ENCODE measurements at places on chromosomes 11 and 22.
A peak's percentile ranks its signal among the peaks of the same experiment; 100 is the strongest.

- no peak for DNase-seq
These were observed 8.5 kb downstream of the CRYBB1 start for GRCh38 chr22:26609287-26609686.

- no peak for DNase-seq
These were observed 1082.5 kb downstream of the BRD1 start for GRCh38 chr22:48744967-48745841.

DNA sequence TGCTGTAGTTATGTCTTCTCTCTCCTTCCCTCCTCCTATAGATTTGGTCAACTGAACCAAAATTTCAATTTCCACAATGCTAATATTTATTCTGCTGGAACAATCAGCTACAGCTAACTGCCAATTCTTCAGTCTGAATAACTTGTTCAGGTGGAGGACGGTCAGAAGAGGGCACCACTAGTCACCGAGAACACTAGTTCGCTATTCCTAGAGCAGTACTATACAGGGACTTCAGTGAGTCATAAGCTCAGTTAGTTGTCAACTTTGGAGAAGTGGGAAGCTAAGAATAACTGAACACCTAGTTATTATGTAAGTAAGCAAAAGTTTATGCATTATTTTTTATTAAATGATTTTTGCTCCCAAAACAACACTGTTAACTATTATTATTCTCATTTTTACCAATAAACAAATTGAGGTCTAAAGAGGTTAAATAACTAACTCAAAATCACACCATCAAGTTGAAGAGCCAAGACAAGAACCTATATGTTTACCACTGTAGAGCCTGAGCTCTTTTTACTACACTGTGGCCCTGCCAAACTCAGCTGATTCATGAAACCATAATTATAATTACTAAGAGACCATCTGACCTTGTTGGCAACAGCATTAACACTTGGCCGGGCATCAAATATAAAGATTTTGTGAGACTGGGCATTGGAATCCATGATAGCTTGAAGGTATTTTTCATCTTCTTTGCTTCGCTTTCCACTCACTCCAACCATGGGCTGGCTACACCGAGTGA lies 59.0 kb downstream of the CEP57 start:
- peak; percentile 16 for DNase-seq

DNA sequence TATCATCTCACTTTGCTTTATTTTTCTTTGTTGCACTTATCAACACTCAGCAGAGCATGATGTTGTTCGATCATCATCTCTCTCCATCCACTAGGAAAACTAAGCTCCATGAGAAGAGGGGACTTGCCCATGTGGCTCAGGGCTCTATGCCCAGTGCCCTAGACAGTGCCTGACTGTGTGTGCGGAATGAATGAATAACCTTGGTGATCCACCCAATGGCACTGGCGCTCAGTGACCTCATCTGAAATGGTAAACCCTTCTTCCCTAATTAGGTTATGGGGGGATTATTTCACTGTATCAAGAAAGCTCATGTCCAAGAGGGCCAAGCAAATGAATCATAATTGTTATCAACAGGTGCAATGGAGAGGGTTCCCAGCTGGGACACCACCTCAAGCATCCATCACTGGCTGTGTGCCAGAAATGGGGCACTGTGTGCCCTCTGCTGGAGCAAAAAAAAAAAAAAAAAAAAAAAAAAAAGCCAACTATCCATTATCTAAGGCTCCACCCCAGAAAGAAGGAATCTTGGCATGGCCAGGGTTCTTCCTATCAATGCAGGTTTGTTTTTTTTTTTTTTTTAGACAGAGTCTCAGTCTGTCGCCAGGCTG lies 172.6 kb downstream of the LARGE1 start:
- no peak for DNase-seq

GRCh38 chr11:119056421-119056999 lies 495 bp downstream of the HYOU1 start:
- DNase-seq, result peak; percentile 42

DNA sequence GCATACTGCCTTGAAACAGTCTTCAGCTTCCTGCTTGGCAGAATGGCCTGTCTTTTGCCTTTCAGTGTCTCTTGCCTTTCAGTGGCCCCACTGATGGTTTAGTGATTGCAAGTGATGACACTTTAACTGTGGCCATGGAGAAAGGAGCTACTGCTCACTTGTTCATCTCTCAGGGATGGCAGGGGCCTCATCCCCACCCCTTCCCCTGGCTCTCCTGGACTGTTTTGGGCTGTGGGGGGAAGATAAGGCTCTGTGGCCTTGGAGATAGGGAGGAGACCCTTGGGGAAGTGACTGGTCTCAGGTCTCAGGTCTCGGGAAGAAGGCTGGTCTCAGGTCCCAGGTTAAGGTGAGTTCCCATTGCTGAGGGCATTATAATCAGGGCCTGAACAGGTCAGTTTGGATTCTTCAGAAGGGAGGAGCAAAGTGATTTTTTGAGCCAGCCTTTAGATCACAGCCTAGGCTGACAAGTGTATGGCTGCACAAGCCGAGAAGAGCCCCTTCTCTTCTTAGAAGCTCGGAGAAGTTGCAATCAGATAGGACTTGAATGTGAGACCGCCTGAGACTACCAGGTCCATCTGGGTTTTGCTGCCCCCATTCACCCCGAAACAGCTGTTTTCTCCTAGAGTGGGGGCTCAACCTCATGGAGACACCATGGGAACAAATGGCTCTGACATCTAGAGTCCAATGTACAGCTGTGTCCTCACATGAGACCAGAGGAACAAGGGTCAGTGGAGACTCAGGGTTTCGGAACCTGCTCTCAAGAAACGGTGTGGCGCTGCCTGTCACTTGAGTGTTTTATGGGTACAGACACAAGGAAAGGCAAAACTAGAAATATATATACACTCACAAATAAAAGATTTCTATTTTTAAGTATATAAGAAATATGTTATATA lies 15.9 kb upstream of the P2RY2 start:
- DNase-seq, result no peak

GRCh38 chr22:48659404-48659996 lies 1168.2 kb downstream of the BRD1 start:
- DNase-seq, result no peak

GRCh38 chr11:69654660-69655478 lies 13.9 kb downstream of the CCND1 start:
- DNase-seq, result no peak

DNA sequence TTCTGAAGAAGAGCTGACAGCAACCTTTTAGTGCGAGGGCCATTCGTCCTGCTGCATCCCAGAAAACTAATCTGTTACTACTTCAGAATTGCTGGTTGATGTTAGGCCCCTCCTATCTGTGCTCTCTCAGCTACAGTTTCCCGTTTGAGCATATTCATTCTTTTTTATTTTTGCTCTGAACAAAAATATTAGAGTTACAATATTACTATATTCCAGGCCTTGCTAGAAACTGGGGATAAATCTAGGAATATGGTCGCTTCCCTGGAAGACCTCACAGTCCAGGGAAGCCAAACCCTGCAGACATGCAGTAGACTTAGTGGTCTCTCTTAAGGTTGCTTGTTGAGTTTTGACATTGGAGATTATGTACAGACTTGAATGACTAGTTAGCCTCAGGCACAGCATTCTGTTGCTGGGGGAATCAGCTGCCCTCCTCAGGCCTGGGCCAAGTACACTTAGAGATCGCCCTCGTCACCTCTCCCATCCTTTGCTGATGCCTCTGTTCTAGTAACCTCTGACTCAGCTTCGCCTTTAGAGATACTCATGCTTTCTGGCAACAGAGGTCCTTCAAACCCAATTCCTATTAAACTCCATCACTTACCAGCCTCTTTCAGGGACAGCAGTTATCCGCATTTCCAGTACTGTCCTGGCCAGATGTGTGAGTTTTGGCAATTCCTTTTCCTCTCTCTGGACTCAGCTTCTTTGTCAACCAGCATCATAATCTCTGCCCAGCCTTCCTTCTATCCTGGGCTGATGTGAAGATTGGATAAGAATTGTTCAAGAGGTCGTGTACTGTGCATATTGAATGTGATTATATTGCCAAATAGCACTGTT lies 698 bp upstream of the ANAPC15 start:
- no peak for DNase-seq

- DNase-seq, result no peak
These were observed 151.1 kb downstream of the JRKL start for GRCh38 chr11:96540875-96541274.

DNA sequence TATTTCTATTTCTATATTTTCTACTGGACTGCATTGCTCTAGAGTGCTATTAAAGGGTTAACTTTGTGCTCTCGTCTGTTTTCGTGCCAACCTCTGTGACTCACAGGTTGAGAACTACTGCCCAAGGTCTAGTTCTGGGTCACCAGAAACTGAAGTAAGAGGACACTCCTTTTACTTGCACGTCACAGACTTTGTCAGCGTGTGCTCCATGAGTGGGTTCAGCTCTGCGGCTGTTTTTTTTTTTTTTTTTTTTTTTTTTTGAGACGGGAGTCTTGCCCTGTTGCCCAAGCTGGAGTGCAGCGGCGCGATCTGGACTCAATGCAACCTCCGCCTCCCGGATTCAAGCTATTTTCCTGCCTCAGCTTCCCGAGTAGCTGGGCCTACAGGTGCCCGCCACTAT lies 49.8 kb downstream of the CLMP start:
- DNase-seq, result no peak

GRCh38 chr11:69156673-69157155 lies 979 bp downstream of the SMIM38 start:
- no peak for DNase-seq

DNA sequence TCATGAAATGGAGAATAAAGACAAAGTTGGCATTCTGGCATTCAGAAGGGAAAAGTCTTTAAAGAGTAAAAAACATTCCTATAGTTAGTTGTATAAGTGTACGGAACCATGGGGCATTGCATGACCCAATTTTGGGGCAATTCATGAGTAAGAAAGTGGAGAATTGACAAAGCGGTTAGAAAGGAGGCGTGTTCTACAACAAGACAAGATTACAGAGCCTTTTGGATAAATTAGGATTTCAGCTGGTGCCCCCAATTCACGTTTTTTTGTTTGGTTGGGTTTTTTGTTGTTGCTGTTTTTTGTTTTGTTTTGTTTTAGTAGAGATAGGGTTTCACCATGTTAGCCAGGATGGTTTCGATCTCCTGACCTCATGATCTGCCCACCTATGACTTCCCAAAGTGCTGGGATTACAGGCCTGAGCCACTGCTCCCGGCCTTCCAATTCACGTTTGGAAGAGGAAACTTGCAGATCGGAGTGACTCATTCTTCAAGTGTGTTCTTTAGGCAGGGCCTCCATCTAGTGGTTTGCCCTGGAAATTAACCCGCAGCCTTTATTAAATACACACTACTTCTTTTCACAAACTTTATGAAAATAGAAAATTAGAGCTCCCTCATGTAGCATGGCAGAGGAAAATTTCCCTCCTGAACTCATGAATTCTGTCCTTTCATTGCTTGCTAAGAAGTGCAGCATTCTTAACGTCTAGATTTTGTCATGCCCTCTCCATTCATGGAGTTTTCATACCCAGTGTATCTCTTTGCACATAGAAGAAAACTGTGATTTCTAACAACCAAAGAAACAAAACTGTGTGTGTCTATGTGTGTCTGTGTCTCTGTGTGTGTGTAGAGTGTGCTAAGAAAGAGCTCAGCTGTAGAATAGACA lies 118.1 kb downstream of the BBOX1 start:
- no peak for DNase-seq

DNA sequence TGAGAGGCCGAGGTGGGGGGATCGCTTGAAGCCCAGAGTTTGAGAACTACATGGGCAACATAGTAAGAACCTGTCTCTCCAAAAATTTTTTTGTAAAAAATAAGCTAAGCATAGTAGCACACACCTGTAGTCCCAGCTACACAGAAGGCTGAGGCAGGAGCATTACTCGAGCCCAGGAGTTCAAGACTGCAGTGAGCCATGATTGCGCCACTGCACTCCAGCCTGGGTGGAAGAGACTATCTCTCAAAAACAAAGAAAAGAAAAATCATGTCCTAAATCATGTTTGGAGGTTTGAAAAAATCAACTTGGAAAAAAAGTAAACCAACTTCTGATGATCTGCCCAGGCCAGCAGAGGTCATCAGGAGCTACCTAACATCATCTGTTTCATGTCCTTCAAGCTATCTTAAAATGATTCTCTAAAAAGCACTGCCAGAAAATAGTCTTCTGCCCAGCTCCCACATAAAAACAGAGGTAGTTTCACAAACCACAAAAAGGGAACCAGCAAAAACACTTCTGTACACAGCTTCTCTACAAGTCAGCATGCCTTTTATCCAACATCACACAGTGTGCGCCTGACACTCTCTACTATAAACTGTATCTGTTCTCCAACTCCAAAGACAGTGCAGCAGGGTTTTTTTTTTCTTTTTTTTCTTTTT lies 165.0 kb downstream of the SOX6 start:
- no peak for DNase-seq

DNA sequence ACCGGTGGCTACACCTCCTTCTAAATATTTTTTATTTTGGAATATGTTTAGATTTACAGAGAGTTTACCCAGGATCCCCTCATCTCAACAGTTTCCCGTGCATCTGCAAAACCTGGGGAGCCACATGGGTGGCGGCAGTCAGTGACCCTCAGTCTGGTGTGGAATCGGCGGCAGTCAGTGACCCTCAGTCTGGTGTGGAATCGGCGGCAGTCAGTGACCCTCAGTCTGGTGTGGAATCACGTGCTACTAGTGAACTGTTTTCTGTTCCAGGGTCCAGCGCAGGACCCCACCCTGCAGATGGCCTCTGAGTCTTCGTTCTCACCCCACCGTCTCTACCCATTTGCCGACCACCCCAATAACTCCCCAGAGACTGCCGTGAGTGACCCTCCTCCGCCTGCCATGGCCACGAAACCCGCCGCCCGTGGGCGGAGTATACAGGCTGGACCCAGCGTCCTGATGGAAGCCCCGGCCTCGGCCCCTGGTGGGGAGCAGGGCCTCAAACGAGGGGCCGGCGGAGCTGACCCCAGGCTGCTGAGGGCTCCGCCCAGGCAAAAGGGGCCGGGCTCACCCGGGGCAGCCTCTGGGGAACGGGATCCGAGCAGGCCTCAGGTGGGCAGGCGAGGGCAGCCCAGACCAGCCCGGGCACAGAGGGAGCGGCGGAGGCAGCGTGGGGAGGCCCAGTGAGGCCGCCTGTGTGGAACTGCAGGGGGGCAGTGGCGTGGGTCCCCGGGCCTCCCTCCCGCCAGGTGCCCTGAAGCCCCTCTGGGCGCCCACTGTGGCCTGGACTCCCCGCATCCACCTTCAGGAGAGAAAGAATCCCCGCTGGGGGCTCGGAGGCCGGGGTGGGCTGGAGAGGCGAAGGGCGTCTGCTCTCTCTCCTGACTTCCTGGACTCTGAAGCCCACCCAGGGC lies 2.5 kb downstream of the IL17REL start:
- no peak for DNase-seq

DNA sequence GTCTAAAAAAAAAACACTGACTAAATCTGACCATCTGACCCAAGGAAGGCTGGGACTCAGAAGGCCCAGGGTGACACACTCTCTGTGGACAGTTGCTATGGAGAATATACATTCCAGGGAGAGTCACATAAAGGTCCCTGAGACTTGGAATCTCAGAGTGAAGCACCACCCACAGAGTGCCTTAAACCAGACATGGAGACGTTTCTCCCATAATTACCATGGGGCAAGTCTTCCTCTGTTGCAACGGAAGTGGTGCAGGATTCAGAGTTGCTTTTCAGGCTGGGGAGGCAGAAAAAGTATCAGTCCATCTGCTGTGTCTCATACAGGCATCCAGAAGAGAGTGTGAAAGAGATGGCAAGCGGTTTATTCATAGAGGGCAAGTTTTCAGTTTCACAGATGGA lies 58.7 kb upstream of the SLN start:
- no peak for DNase-seq
